ENCODE measurements at places on chromosomes 11 and 22. TPM values are rescaled to one million over a fixed set of nuclear protein-coding genes. Genes with fewer than 3 reads are reported as not detected.
A peak's percentile ranks its signal among the peaks of the same experiment; 100 is the strongest.

The TTC9C gene
- total RNA-seq = 63.1 TPM

The SMTNL1 gene
- total RNA-seq = not detected

The INPP5J gene
- 11.9 TPM for total RNA-seq

The MMP10 gene
- total RNA-seq = not detected

The GTSE1 gene
- total RNA-seq = 42.9 TPM

The IFITM10 gene
- 0.74 TPM for total RNA-seq

The KLHL22 gene
- total RNA-seq = 21.4 TPM

- no peak for DNase-seq
These were observed 87.9 kb downstream of the ALX4 start for GRCh38 chr11:44221992-44222391.

- no peak for DNase-seq
These were observed 48.8 kb downstream of the TRIM44 start for GRCh38 chr11:35711173-35711910.

DNA sequence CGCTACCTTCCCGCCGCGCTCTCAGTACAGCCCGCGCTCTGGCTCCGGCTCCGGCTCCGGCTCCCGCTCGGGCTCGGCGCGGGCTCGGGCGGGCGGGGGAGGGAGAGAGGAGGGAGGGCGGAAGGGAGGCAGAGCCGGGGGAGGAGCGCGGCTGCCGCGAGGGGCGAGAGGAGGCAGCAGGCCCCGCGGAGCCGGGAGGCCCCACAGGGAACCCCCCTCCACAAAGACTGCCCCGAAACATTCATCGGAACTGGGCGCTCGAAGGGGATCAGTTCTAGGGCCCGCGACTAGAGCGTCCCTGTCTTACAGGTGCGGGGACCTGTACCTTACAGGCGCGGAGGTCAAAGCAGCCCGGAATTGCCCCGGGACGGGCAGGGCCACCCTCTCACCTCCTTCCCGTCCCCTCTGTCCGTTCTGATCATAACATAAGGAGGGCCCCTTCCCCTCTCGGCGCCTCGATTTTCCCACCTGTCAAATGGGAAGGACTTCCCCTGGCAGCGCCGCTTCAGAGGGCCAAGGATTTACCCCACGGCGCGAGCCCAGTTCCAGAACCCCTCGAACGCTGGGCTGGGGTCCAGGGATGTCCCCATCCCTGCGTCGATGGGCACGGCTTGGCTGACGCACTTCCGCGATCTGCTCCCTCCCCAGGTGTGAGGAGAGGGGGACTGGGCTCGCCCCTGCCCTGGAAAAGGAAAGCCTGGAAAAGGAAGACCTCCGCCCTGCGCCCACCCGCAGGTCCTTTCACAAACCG is at the start of gene SHISA8:
Gene SHISA8, minus strand, starts transcription at position 40 of the 751 bp plus-strand sequence. CDS start 407 bp downstream, outside the sequence.
- DNase-seq = peak; percentile 82

DNA sequence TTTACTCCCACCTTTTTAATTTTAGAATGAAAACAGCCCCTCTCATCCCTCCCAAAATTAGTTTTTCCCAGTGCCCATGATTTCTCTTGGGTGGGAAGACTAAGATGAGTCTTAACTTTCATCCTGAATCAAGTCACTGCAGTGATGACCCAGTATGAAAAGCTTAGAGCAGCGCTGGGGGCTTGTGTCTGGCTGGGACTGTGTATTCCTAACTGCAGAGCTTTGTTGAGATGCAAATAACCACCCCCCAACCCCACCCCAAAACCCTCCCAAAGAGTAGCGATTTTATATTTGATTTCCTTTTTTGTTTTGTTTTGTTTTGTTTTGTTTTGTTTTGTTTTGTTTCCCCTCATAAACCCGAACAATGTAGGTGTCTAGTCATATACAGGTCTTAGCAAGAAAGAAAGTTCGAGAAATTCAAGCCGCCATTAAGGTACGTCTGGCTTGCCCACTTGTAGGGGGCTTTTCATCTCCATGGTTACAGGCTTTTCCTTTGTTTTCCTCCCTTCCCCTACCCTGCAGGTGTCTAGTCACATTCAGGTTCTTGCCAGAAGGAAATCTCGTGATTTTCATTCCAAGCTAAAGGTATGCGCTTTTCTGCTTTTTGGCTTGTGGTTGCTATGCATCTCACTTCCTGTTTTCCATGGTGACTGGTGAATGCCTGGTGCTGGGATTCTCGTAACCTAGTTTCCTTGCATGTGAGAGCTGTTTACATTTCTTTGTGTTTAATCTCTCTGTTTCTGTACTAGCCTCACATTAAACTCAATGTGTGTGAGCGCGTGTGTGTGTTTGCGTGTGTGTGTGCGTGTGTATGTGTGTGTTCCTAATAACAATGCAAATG is 144.6 kb upstream of the RASSF10 start:
- DNase-seq = peak; percentile 78

DNA sequence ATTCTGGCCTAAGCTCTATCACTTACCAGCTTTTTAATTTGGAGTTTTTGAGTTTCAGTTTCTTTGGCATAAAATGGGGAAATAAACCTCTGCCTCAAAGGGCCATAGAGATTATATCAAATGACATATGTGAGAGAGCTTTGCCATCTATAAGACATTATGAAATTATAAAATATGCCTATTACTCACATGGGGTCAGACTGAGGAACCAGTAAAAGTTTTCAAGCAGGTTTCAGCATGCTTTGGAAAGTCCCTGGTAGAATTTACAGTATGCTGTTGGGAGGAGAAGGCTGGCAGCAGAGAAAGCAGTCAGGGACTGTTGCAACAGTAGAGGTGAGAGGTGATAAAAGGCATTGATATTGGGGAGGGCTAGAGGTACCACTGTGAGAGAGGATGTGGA is 13.6 kb upstream of the MTNR1B start:
- no peak for DNase-seq

DNA sequence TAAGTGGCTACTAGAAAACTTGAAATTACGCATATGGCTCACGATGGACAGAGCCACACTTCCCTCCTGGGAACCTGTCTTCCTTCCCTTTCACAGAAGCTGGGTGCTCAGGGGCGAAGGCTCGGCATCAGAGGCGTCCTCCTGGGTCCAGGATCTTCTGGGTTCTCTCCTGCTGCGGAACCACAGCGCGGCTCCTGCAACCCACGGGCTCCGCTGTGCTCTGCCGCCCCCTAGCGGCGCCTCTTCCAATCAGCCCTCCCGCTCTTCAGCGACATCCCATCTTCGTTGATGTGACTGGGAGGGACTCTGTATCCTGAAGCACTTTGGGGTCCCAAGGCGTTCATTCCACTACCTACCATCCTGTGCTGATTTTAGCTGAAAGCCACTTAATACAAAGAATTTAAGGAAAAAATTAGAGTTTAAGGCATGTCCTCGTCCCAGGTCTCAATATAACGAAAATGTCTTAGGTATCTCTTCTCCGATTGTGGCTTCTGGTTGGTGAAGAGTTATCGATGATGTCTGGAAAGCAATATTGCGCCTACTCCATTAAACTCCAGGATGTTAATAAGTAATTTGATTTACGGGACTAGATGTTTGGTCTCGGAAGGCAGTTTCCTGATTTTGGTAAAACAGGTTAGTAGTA is 14.8 kb upstream of the RPS3 start:
- DNase-seq = peak; percentile 92

DNA sequence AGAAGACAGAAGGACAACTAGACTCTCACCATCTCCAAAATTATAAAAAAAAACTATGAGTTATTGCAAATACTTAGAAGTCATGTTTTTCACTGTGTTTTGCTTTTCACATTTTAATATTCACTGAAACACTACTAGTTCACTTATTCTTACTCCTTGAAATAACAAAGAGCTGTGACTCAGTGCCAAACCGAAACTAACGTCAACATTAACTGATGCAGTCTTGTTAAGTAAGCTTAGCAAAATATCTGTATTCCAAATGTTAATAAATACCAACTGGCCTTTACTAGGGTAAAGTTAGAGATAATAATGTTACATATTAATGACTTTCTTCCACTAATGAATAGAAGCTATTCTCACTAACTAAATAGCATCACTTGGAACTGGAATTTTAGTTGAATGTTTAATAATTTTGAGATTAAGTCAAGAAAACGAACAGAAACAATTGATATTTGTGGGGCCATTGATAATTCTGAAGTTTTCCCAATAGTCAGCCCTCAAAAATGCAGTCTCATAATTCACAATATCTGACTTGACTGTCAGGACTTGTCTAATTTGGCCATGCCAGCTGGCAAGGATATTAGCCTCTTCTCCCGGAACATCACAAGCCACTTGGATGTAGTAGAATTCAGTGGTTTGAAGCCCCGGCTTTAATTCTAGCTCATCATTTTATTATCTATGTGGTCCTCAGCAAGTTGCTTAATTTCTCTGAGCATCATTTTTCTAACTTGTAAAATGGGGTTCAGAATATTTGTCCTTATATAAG is 230.1 kb upstream of the DDI1 start:
- DNase-seq = no peak

DNA sequence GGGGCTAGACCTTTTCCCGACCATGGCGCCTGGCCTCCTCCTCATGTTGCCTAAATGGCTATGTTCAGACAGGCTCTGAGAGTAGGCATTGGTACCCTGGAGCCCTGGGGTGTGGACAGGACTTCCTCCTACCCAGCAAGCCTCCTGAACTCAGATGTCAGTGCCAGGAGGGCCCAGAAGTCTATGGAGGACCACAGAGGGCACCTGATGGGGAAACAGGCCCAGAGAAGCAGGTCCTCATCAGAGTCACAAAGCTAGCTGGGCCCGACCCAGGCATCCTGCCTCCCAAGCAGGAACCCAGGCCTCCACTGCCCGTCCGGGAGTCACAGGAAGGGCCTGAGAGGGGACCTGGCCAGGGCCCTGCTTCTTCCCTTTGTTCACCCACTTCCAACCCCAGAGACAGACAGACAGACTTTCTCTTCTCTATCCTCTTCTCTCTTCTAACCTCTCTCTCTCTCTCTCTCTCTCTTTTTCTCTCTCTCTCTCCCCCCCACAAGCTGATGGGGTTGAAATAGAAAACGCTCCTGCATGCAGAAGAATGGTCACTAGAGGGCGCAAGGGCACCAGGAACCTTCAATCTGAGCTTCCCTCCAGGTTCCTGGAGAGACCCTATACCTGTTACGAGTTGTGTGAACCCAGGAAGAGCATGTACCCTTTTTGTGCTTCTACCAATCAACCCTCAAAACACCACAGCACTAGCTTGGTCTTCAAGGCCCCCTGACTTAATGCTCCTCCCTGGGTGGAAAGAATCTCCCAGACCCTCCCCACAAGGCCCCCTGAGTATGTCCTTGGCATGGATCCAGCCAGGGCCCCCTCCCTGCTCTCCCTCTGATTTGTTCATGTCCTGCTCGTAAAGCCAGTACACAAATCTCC is 27.1 kb downstream of the ARAP1 start:
- DNase-seq = peak; percentile 93

DNA sequence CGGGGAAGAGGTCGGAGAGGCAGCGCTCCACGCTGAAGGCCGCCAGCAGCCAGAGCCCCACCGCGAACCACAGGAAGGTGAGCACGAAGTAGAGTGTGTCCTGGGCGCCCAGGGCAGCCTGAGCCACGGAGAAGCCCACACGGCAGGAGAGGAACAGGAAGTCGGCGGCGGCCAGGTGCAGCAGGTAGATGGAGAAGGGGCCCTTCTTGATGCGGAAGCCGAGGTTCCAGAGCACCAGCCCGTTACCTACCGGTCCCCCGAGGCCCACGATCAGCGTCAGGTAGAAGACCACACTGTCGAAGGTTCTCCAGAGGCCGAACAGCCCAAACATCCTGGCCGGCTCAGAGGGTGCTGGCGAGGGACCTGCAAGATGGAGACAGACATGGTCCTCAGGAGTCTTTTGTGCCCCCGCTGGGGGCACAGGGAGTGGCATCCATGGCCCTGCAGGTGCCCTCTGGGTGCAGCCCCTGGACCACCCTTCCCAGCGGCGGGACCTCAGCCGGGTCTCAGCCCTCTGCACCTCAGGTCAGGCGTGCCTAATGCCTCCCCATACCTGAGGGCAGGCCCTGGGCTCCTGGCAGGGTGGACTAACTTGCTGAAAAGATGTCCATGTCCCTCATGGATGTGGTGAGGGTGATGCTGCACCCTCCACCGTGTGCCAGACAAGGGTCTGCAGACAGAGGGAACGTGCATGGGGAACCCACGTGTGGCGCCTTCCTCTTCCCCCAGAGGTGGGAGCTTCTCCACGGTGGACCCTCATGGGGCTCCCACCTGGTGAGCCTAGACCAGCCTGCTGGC is at the start of gene MRGPRG:
Gene MRGPRG, minus strand, starts transcription at position 331 of the 798 bp plus-strand sequence. Its CDS starts 0 bp downstream, at position 331.
- DNase-seq = peak; percentile 47

DNA sequence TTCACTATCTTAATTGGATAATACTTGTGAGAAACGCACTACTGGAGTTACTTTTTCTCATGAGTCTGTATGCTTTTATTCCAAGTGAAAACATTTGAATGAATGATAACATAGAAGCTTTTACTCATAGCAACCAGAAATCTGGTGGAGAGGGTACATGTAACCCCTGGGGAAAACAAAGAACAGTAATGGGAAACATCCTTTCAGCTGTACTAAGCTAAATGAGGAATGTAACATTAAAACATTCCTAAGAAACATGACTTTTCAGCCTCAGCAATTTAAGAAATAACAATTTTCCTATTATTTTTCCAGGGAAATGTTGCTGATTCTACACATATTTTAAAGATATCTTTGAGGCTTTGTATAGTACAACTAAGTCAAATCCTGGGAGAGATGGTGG is 97.2 kb upstream of the CEP126 start:
- no peak for DNase-seq

GRCh38 chr11:65793144-65793581 is 6.3 kb downstream of the OVOL1 start:
- peak; percentile 70 for DNase-seq

GRCh38 chr22:26436903-26437515 is 7.9 kb downstream of the ASPHD2 start:
- DNase-seq = no peak

DNA sequence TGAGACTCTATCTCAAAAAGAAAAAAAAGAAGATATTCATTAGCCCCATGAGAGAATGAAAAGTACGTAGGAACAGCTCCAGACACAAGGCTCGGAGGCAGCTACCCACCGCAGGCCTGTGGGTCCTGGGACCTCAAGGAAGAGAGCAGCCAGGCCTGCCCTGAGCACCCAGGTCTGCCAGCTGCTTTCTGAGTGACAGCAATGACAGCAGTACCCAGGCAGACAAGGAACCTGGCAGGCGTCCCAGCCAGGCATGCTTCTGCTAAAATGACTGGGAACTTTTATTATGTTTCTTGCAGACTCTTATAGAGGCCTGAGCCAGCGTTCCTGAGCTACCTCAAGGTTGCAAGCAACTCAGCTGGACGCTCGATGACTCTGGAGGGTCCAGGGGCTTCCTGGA is 31.6 kb downstream of the CPT1A start:
- DNase-seq = no peak
